ENCODE measurements at places on chromosomes 12 and 14.

DNA sequence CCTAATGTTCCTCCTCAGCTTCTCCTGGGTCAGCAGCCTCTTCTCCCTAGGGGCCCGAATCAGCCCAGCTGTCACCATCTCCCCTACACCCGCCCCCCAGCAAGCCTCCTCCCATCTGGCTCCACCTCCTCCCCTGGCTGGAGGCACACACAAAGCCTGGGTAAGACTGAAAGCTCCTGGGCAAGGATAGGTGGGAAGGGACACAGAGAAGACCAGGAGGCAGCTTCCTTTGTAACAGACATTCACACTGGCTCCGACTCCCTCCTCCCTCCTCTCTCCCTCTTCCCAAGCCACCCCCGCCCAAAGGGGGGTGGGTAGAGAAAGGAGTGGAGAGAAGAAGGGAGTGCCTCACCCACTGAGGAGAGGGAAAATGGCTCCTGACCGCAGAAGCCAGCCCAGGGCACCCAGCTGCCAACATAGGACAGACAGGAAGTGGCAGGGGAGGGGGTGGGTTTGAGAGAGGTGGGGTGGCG, 4.0 kb downstream of the CHD4 start:
- peak; percentile 34 for DNase-seq

DNA sequence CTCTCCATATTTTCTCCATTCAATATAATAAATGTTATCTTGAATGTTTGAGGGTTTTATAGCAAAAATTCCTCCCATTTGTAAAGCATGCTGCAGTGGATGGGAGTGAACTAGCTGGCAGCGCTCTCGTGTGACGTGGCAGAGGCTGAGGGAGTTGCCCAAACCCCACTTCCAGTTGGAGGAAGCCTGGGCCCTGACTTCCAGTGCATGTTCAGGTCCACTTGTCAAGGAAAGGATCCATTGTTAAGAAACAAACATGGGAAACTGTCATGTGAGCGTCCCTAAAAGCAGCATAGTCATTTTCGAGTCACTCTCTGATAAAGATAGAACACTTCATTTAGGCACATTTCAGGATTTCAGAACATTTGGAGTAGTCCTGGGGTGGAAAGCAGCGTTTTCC, 116.6 kb downstream of the SLC25A47 start:
- peak; percentile 81 for DNase-seq

DNA sequence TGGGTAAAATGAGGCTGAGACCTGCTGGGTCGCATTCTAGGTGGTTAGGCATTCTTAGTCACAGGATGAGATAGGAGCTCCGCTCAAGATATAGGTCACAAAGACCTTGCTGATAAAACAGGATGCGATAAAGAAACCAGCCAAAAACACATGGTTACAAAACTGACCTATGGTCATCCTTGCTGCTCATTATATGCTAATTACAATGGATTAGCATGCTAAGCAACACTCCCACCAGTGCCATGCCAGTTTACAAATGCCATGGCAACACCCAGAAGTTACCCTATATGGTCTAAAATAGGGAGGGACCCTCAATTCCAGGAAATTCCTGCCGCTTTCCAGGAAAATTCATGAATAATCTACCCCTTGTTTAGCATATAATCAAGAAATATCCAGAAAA, 132.4 kb downstream of the BRMS1L start:
- no peak for DNase-seq

GRCh38 chr12:85191-85666, 18.7 kb downstream of the IQSEC3 start:
- no peak for DNase-seq

DNA sequence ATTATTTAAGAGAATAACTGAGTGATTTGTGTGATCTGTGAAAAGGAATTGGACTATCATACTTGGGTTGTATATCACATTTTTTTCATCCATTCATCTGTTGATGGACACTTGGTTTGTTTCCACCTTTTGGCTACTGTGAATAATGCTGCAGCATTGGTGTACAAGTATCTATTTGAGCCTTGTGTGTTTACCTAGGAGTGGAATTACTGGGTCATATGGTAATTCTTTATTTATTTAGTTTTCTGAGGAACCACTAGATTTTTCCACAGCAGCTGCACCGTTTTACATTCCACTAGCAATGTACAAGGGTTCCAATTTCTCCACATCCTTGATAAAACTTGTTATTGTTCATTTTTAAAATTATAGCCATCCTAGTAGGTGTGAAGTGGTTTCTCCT, 56.1 kb downstream of the APAF1 start:
- no peak for DNase-seq

DNA sequence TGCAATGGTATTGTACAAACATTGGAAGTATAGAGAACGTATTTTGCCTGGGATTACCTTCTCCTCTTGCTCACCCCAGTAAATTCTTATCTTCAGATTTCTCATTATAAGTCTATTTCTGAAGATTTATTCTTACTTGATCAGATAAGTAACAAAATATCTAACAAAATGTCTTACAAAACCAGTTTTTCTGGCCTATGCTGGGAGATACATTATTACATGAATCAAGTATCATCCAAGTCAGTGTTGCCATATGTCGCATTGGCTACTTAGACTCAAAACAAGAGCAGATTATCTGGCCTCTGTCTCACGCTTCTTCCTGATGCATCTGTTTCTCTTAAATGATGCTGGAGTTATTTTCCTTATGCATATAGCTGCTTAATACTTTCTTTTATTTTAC, 408.5 kb downstream of the CCER1 start:
- DNase-seq: no peak

- no peak for DNase-seq
These were observed 34.6 kb downstream of the MTHFD1 start for GRCh38 chr14:64422756-64423155.
